M059J (cell line): ENCODE measurements at places on chromosomes 12 and 14. TPM values are rescaled to one million over a fixed set of nuclear protein-coding genes. Genes with fewer than 3 reads are reported as not detected.

GRCh38 chr12:15163030-15163976, 57.9 kb downstream of the RERG start:
- DNase-seq: peak; percentile 6

OLR1 gene
- total RNA-seq: 5.3 and 5.5 TPM in 2 replicates

DNA sequence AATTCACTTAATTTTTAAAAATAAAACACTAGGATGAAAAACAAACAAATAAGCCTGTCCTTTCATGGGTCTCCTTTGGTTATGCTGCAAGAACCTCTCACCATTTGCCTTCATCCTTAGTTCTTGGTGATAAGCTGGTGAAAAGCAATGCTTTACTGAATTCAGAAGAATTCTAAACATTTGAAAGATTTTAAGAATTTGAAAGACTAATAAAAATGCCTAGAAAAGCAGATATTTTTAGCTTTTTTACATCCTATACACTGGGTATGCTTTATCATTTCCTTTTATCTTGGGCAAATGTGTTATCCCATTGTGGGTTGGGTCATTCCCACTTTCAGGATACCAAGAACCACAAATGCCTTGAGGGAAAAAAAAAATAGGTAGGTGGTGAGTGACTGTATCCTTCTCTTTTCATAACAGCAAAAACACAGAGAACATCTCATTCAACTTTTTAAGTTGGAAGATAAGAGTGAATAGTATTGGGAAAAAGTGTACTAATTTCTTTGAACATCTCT, 197.1 kb upstream of the ABCD2 start:
- peak; percentile 3 for DNase-seq

GRCh38 chr12:132579744-132580143, 30.6 kb downstream of the LRCOL1 start:
- no peak for DNase-seq

- DNase-seq: no peak
These were observed 113.9 kb downstream of the NDUFA12 start for GRCh38 chr12:94889445-94890210.

DNA sequence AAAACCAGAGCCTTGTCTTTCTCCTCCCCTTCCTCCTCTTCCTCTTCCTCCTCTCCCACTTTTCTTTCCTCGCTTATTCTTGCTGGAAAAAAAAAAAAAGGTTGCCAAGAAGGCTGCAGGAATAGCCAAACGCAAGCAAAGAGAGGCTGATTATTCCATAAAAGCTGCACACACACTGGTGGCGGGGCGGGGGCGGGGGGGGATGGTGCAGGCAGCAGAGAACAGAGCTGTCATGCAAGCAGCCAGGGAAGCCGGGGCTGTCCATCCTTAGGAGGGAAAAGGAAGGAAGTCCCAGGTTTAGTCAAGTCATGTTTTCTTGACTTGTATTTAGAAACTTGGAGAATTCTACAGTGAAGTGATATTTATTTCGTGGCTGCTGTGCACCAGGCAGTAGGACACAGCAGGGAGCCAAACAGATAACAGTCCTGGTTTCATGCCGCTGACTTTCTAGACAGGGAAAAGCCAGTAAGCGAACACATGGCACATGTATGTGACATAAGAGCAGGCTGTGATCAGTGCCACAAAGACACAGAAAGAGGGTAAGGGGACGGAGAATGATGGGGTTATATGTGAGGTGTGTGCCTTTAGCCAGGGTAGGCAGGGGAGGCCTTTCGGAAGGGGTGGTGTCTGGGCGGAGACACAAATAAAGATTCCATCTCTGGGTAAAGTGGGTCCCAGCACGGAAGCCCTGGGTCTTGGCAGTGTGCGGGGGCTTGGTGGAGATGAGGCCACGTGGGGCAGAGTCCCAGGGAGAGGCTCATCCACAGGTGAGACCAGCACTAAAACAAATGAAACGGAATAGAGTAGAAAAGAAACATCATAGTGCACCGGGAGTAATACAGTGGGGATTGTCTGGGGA, 56.6 kb upstream of the SCN8A start:
- DNase-seq: no peak

SLC39A5 gene
- not detected in 2 replicates for total RNA-seq

TMEM233 gene
- total RNA-seq: not detected in 2 replicates
